Kidney capillary endothelial cell (primary cell): ENCODE measurements at places on chromosomes 4 and X.

GRCh38 chr4:69096111-69096656 is at the start of gene UGT2B7:
TSS of gene UGT2B7 (plus strand) at chr4:69096474. CDS start at chr4:69096521, 47 bp downstream.
- no peak for DNase-seq

DNA sequence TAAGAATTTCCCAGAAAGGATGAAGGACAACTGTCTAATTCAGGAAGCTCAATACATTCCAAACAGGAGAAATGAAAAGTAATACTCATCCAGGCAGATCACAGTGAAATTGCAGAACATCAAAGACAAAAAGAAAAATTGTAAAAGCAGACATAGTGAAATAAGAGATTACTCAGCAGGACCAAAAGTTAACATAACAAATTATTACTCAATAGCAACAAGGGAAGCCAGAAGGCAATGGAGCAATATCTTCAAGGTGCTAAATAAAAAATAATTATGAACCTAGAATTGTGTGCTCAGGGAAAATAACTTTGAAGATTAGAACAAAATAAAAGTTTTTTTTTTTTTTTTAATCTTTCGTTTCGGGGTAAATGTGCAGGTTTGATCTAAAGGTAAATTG is 30.5 kb upstream of the ENPP6 start:
- DNase-seq = no peak

GRCh38 chr4:115158296-115158695 is 44.9 kb upstream of the NDST4 start:
- DNase-seq = no peak

DNA sequence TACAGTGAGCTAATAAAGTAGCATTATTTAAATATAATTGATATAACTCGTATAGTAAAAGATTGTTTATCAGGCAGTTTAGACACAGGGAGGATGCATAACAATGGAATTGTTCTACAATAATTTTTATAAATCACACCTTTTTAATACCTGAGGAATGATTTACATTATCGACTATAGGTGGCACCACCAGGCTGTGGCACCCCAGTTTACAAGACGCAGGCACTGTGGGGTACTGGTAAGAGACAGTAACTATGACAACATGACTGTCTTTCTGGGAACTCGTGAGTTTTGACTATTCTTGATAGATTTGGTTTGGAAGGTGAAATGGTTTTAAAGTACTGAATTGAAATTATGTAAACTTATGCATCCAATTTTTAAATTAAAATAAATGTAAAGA is 27.1 kb upstream of the STBD1 start:
- DNase-seq = no peak

- DNase-seq = no peak
These were observed 123.0 kb upstream of the AP1S2 start for GRCh38 chrX:15977644-15978043.

GRCh38 chr4:40842318-40842717 is 92.6 kb downstream of the NSUN7 start:
- no peak for DNase-seq

DNA sequence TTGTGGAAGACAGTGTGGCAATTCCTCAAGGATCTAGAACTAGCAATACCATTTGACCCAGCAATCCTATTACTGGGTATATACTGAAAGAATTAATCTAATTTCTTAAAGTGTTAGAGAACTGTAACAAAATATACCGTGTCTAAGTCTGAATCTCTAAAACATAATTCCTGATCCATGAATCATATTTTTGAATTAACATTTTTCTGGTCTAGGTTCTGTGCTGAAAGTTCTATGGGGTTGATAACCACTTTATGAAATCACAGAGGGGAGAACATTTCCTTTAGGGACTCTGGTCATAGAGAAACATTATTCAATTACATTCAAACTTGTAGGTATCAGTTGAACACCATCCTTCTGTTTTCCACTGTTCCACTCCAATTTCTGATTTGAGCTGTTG is 91.9 kb upstream of the ETNPPL start:
- no peak for DNase-seq

DNA sequence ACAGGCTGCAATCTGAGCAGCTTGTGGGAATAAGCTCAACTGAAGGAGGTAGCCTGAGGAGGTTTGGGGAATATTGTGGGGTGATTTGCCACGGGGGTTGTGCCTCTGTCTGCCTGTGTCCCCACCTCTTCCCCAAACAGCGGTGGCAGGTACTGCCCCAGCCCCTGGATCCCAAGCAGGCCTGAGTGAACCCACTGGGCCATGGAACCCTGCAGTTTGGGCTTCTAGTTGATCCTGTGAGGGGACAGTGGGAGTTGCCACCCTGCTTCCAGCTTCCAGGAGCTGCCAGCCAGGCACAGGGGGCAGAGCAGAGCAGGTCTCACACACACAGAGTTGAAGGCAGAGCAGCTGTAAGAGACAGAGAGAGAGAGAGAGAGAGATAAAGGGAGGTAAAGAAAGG is 97.4 kb downstream of the PJA1 start:
- DNase-seq = no peak

- no peak for DNase-seq
These were observed 9.7 kb downstream of the SOD3 start for GRCh38 chr4:24805067-24805466.

GRCh38 chrX:46841346-46841745 is 4.5 kb downstream of the RP2 start:
- no peak for DNase-seq

GRCh38 chr4:128924951-128925350 is 115.5 kb downstream of the JADE1 start:
- DNase-seq = no peak
